ENCODE measurements at places on chromosomes 12 and 14.

DNA sequence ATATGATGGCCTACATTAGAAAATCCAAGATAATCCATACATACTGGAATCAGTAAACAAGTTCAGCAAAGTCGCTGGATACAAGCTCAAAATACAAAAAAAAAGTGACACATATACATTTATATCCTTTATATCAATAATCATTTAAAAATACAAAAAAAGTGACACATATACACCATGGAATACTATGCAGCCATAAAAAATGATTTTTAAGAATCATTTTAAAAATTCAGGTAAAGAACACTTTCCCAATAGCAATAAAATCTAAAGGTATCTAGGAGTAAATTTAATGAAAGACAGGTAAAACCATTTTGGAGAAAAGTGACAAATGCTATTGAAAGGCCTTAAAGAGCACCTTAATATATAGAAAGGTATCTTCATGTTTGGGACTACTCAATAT lies 111.9 kb downstream of the NTN4 start:
- DNase-seq: no peak

- no peak for DNase-seq
Measured at GRCh38 chr12:21813125-21813524, 38.6 kb upstream of the KCNJ8 start.

GRCh38 chr14:87783071-87783470 lies 209.9 kb downstream of the GALC start:
- DNase-seq: no peak

DNA sequence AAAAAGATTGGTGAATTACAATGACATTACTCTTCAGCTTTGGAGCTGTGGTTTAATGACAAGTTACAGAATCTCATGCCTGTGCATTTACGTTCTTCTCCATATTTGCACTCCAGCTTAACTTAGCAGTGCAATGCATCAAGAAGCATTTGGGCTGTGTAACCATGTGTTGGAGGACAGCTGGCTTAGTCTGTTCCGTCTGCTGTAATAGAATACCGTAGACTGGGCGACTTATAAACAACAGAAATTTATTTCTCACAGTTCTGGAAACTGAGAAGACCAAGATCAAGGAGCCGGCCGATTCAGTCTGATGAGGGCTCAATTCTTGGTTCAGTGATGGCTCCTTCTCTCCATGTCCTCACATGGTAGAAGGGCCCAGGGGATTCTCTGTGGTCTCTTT lies 943.5 kb downstream of the BCL11B start:
- DNase-seq: no peak

DNA sequence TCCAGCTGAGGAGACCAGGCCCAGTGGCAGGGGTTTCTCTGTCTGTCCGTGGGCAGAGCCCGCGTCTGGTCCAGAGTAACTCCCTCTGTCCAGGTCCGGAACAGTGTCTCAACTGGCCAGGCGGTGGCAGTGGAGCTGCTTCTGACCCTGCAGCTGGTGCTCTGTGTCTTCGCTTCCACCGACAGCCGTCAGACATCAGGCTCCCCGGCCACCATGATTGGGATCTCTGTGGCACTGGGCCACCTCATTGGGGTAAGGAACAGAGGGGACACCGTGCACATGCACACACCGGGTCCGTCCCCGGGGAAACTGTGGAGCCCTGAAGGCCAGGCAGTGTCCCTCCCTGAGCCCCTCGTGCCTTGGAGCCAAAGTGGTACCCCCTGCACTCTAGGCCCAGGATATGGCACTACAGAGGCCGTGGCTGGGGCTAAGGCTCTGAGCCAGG lies 1.5 kb downstream of the AQP6 start:
- peak; percentile 81 for DNase-seq

- DNase-seq: peak; percentile 10
Measured at GRCh38 chr14:93269341-93270068, 62.4 kb downstream of the UBR7 start.

DNA sequence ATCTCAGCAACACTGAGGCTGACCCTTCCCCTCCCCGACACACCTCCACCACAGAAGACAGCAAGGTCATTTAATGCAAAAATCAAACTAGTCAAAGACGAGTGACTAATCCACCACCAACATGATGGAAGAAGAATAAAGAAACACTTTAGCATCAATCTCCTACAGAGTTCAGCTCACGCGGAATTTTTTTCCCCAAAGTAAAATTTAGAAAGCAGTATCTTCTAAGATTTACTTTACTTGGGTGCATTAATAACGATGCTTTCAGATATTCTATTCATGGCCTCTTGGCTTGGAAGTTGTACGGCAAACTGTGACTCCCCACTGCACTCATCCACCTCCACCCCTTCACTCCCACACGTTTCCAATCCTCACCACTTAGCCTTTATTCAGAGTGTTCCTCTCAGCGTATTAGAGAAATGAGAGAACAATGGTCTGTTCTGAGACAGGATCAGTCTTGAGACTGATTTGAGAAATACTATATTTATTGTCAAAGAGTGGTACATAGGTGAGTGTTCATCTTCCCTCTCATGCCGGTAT lies 1.9 kb downstream of the EGLN3 start:
- no peak for DNase-seq

DNA sequence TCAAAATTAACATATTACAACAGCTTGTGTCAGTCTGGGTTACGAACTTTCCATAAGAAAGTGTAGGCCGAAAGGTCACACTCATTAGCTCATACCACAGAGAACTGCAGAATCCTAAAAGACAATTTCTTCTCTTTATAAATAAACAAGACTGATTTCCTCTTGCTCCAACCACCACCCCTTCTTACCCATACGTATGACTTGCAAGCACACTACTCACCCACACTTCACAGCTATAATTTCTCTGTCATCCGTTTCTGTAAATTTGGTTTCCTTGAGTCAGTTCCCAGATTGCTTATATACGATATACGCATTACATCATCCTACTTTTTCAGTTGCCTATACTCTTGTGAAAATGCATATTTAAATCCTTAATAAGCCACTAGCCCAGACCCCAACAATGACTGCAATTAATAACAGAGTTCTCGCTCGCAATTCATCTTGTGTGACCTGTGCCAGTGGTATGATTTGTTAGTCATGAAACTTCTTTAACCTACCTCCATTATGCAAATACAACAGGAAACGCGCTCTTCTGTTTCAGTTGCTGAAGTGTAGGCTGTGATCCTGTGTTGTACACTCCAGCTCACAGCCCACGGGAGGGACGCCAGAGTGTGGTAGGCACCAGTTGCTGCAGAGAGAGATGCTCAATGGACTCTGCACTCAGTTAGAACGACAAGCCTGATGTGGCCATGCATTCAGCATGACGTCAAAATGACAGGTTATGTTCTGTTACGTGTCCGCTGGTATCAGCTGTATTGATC lies 417.6 kb downstream of the PDZRN4 start:
- no peak for DNase-seq

GRCh38 chr12:104109446-104110271 lies 28.4 kb downstream of the NFYB start:
- DNase-seq: no peak

DNA sequence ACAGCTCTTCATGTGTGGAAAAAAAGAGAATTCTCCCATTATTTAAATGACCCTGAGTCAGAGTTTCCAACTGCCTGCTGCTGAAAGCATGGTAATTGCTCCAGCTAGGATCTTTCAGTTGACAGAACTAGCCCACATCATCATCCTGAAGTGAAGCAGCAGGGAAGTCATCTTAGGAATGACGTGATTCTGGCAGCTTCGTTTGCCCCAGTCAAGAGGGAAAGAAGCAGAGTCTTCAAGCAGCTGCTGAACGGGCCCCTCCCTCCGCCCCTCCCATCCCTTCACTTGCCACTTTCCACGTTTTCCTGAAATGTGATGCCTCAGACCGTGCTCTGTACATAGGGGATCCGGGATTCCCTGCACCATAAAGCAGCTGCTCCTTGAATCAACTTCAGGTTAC lies 455.0 kb upstream of the TMEM132C start:
- peak; percentile 18 for DNase-seq

DNA sequence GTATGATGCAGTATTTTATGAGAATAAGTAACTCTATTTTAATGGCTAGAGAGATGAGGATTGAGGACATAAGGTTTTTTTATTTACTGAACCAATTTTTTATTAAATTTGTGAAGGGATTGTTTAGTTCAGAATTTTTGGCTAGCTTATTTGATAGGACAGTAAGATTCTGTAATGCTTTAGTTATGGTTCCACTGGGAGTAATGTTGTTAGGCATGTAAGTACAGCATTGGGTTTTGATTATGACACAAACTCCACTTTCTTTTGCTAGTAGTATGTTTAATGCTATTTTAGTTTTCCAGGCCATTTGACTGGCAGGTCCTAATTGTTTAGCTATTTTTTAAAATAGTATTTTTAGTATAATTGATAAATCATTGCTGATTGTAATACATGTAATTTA lies 33.8 kb upstream of the LRRC10 start:
- no peak for DNase-seq

GRCh38 chr14:94366146-94366915 lies 22.1 kb downstream of the SERPINA1 start:
- no peak for DNase-seq

GRCh38 chr12:13233830-13234641 lies 37.5 kb downstream of the EMP1 start:
- peak; percentile 74 for DNase-seq

DNA sequence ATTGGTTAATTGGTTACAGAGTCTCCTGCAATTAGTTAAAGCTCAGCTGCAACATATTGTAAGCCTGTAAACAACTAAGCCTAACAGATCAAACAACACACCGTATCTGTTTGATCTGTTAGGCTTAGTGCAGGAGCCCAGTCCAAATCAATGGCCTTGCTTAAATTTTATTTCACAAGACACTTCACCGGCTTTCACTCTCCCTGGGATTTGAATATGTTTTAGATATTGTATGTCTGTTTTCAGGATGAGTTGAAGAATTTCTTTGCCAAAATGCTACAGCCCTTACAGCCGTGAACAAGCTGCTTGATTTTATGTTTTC lies 5.5 kb upstream of the RNASE1 start:
- no peak for DNase-seq
